Femur (tissue), 1 donor: ENCODE measurements at places on chromosomes 13 and 19.

- DNase-seq = no peak
Observed at GRCh38 chr13:98260357-98261164, 83.5 kb upstream of the RNF113B start.

- no peak for DNase-seq
Observed at GRCh38 chr19:39218230-39219007, 14.4 kb upstream of the SYCN start.

- no peak for DNase-seq
Observed at GRCh38 chr19:43489310-43489709, 15.2 kb downstream of the PHLDB3 start.

GRCh38 chr13:72208112-72208645, 341.2 kb upstream of the DACH1 start:
- DNase-seq = no peak

DNA sequence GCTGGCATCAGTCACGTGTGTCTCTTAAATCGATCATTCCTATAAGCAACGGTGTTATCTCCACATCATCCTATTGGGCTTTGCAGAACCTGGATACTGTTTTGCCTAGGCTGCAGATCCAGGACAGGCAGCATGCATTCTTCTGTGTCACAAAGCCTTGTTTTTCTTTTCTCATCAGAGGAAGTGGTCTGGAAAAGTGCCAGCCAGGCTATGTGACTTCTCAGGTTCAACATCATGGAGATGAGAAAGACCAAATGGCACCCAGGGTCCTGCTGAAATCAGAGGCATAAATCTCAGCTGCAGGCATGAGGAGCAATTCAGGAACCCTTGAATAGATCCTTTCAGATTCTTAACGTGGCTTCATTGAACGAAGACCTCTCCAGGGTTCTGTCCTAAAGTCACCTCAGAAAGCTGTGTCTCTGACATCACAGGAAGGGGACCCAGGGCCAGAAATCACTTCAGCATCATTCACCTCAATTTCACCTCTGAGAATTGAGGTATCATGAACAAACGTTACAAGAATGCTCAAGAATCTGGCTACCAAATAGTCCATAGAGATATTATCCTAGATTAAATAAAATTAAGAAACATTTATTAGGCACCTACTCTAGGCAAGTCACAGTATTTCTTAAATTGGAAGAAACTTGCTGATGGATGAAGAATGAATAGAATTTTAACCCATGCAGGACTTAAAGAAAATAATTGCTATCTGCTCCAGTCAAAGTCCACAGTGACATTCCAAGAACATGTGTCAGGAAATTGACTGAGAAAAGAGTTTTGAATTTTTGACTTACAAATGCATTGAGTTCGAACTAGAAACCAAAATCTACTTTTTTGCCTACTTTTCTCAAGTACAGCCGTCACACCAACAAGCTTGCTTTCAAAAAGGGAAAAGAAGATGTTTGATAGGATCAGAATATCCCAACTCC, 124.1 kb downstream of the COG6 start:
- DNase-seq = no peak

DNA sequence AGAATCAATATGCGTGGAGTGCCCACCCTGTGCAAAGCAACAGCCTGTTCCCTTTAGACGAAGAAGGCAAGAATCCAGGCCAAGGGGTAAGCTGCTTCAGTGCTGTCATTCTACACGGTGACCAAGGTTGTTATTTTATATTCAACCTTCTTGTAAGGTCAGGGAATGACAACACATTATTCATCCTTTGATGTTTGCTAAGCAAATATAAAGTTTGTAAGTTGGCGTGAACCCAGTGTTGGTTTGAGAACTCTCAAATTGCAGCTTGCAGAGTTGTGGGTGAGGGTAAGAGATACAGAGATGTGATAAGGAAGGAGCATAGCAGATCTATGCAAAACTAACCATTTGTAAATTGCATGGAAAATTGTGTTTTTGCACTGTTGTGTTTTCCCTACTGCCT, 436.7 kb downstream of the FGF9 start:
- DNase-seq = no peak
